ENCODE measurements at places on chromosomes 3 and 15. TPM values are rescaled to one million over a fixed set of nuclear protein-coding genes. Genes with fewer than 3 reads are reported as not detected.

Gene EXD1
- polyA plus RNA-seq: 0.17 TPM

DNA sequence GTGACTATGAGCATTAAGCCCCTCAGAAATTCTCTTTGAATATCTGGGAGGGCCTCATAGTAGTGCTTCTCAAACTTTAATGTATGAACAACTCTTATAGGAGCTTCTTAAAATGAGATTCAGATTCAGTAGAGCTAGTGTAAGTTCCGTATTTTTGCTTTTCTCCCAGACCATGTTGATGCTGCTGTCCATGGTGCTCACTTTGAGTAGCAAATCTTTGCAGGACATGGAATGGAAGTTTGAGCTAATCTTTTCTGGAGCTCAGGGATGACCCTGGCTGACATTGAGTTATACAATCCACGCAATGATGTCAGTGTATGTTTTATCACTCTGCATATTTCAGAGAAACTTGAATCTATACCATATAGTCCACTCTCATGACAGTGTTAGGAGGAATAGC, 134.2 kb downstream of the OTOL1 start:
- H3K27ac ChIP-seq: no peak overlapping the region
- DNase-seq: no peak
- H3K27me3 ChIP-seq: no peaks in the 10 kb centered on the region
- no peaks in the 10 kb centered on the region for H3K4me1 ChIP-seq
- no peak overlapping the region for H3K4me3 ChIP-seq

DNA sequence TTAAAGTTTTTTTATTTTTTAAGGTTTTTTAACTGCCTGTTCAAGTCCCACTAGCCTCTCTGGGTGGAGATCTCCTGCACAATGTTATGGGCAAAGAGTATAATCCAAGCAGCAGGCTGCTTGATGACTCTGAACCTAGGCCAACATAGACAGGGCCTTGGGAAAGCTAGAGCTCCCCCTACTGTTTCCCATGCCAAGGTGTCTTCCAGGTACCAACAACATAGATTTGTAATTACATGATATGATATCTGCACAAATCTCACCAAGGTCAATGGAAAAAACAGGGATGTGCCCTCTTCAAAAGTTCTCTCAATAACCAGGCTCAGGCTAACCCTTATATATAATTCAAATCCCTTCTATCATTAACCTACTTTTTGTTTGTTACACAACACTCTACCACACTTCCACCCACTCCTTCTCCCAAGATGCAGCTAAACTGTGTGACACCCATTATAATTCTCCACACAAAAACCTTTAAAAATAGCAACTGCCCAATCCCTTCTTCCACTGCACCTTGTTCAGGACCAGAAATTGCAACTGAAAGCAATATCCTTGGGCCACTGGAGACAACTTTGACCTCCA, 43.8 kb downstream of the RBM15B start:
- H3K36me3 ChIP-seq: peaks cover 6% of the 10 kb centered on the region
- no peak overlapping the region for H3K27ac ChIP-seq
- peaks cover 14% of the 10 kb centered on the region for H3K4me1 ChIP-seq
- no peaks in the 10 kb centered on the region for H3K27me3 ChIP-seq

Gene CPNE4
- 0.24 TPM for polyA plus RNA-seq

DNA sequence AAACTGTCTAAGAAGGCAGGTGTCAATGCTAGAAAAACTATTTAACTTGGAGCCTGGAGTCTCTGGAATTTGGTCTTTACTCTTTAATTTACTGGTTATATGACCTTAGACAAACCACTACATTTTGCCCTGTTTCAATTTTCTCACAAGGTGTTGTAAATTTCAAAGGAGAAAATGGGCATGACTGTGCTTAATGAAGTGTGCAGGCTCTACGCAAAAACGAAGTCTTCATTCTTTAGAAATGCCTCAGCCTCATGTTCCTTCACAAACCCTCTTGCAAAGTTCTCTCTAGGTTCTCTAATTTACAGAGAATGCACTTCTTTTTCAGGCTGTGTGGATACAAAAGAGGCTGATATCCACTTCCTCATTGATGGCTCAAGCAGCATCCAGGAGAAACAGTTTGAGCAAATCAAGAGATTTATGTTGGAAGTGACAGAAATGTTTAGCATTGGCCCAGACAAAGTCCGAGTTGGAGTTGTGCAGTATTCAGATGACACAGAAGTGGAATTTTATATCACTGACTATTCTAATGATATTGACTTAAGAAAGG, 39.1 kb downstream of the COL6A5 start:
- peaks cover 3% of the 10 kb centered on the region for H3K4me1 ChIP-seq
- DNase-seq: no peak
- no peak overlapping the region for H3K27ac ChIP-seq

DNA sequence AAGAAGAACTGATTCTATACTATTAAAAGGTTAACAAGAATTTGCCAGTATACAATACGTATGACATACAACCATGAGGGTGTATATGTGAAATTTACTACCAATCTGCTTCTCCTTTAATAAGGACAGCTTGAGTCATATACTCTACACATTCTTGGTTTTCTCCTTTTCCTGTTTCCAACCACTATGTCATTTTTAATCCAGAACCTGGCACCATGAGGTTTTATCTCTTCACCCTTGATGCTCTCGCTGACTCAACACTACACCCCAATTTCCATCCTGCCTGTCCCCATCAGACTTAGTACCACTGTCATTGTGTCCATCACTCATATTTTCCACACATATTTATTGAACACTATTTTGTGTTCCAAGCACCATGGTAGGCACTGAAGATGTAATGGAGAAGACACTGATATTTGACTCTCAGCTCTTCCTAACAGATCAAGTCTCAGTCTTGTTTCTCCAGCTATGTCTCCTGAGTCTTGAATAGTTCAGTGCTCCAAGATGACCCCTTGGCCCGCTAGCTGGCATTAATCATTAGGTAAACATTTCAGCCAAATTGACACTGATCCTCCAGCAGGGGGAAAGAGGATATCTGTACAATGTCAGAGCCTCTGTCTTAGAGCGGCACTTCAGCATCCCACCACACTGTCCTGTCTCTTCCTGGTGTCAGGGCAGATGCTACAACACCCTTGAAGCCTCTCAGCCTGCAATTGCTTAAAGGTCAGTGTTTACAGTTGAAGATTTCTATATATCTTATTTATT, 11.2 kb upstream of the COL8A1 start:
- no peak overlapping the region for H3K27ac ChIP-seq
- peaks cover 17% of the 10 kb centered on the region for H3K4me1 ChIP-seq
- H3K36me3 ChIP-seq: no peaks in the 10 kb centered on the region
- DNase-seq: no peak
- H3K27me3 ChIP-seq: no peaks in the 10 kb centered on the region
- no peak overlapping the region for H3K4me3 ChIP-seq

GRCh38 chr3:71168880-71169411, 414.6 kb downstream of the FOXP1 start:
- no peaks in the 10 kb centered on the region for H3K27me3 ChIP-seq
- no peak overlapping the region for H3K27ac ChIP-seq

Gene SPATA12
- polyA plus RNA-seq: 0.08 TPM

Gene OR5K2
- not detected for polyA plus RNA-seq

DNA sequence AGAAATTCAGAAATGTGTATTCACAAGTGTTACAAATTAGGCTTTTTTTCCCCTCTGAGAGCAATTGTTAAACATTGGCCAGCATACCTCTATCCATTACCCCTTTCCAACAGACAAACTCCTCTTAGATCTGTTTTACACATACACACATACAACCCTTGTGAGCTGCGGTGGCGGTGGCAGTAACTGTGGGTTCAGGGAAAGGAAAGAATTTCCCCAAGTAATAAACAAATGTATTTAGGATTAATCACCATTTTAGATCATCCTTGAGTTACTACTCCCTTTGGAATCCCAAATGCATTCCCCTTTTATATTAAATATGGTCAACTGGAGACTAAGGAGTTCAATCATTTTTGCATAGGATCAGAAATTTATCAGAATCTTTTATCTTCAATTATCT, 667.0 kb downstream of the FHIT start:
- no peak for DNase-seq
- H3K36me3 ChIP-seq: no peaks in the 10 kb centered on the region
- no peak overlapping the region for H3K27ac ChIP-seq
- no peaks in the 10 kb centered on the region for H3K27me3 ChIP-seq

Gene GNAT1
- not detected for polyA plus RNA-seq

Gene AEN
- polyA plus RNA-seq: 27.7 TPM

Gene IL20RB
- 192 TPM for polyA plus RNA-seq

DNA sequence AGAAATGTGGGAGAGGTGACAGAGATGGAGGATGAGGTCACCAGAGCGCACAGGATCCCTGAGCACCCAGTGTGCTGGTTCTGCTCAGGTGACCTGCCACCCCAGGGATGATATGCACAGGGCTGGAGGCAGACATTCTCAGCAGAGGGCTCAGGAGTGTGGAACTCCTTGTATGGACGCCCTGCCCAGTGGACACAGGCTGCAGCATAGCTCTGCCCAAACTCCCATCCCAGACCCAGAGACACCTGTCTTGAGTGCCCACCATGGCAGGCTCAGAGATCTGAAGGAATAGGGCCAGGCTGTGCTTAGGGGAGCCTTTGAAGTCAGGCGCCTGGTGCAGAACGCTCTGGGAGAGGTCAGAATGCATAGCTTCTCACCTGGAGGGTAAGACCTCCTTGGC, 47.3 kb downstream of the PPCDC start:
- peaks cover 21% of the 10 kb centered on the region for H3K4me1 ChIP-seq
- DNase-seq: no peak

DNA sequence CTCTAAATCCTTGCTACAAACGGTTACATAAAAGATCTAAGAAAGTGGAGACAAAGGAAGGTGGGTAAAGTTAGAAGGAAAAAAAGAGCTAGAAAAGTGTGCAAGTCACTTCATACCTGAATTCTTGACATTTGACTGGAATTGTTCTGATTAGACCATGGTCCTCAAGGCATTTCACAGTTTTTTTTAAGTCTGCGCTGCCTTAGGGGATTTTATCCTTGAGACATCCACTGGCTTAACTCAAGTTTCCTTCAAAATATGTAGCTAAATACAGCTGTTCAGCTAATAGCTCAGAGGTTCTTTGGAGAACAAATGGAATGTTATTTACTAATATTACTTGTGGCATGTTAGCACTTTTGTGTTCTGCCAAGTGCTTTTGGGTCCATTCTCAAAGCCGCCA, 236.9 kb downstream of the TP63 start:
- peaks cover 3% of the 10 kb centered on the region for H3K4me1 ChIP-seq
- H3K4me3 ChIP-seq: no peak overlapping the region
- H3K27me3 ChIP-seq: no peaks in the 10 kb centered on the region
- H3K36me3 ChIP-seq: peaks cover 44% of the 10 kb centered on the region
- no peak overlapping the region for H3K27ac ChIP-seq

DNA sequence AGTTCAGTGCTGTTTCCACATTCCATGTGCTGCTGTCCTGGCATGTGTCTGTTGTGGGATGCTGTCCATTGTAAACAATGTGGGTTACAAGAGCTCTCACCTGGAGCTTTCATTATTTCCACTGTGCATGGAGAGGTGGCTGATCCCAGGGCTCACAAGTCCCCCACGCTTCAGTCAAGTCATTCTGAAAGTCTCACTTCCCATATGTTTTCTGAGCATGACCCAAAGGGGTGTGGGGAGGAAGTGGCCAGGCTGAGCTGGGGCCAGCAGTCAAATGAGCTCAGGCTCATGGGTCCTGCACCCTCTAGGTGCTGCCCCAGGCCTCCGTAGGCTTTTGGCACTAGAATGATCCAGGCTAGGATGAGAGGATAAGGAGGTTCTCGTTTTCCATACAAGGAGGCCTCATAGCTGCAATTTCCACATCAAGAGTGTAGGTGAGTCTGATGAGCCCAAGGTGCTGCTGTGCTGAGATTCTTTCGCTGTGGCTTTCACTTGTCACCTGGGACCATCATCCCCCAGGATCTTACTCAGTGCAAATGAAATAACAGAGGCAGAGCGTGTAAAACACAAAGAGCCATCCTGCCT, 22.0 kb downstream of the STARD5 start:
- H3K27me3 ChIP-seq: no peaks in the 10 kb centered on the region
- H3K4me1 ChIP-seq: peaks cover 29% of the 10 kb centered on the region
- no peak overlapping the region for H3K27ac ChIP-seq
- DNase-seq: no peak
- H3K4me3 ChIP-seq: no peak overlapping the region
- peaks cover 1% of the 10 kb centered on the region for H3K36me3 ChIP-seq

GRCh38 chr3:187994221-187995042, 159.5 kb upstream of the LPP start:
- H3K4me1 ChIP-seq: peaks cover 9% of the 10 kb centered on the region
- no peaks in the 10 kb centered on the region for H3K36me3 ChIP-seq
- H3K27ac ChIP-seq: no peak overlapping the region
- DNase-seq: no peak
- H3K4me3 ChIP-seq: no peak overlapping the region

- no peak overlapping the region for H3K4me3 ChIP-seq
- no peak for DNase-seq
- H3K4me1 ChIP-seq: no peaks in the 10 kb centered on the region
- no peaks in the 10 kb centered on the region for H3K36me3 ChIP-seq
- no peaks in the 10 kb centered on the region for H3K27me3 ChIP-seq
- no peak overlapping the region for H3K27ac ChIP-seq
These were observed 62.9 kb upstream of the AGBL1 start for GRCh38 chr15:86016750-86017149.

- no peak overlapping the region for H3K4me3 ChIP-seq
- H3K36me3 ChIP-seq: peaks cover 5% of the 10 kb centered on the region
- no peak for DNase-seq
- H3K27ac ChIP-seq: peak overlapping the region; percentile 51
These were observed 1.8 kb downstream of the PXK start for GRCh38 chr3:58334506-58334884.

- H3K4me1 ChIP-seq: no peaks in the 10 kb centered on the region
- H3K4me3 ChIP-seq: no peak overlapping the region
- no peaks in the 10 kb centered on the region for H3K36me3 ChIP-seq
These were observed 43.2 kb downstream of the RARB start for GRCh38 chr3:25471081-25471768.

DNA sequence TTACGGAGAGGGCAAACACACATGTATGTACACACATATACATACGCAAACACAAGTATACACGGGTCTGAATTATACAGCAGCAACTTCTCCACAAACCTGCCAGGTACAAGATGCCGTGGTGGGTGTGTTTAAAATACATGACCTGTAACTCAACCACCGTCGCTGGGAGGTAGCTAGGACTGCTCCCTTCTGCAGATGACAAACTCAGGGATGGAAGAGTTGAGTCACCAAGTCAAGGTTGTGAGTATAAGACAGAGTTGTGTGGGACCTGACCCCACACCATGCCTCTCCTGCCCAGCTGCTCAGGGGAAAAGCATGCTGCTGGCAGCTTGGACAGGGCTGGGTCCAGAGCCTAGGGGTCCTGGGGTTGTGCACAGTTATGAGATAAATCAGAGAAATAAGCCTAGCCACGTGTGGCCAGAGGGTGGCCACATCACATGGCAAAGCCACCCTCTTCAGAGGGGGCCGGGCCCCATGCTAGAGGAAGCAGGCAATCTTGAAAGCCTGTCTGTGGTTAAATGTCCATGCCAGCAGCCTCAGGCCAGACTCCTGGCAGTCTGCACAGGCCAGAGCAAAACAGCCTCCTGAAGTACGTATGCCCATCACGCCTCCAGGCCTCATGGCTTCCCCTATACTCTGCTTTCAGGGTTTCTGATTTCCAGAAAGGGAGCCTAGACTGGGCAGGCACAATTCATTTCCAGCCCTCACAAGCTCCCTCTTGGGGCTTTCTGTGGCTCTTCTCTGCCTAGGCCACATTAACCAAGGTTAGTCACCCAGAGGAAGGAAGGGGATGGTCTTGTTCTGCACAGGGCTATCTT, 107.7 kb upstream of the RPL32 start:
- H3K27me3 ChIP-seq: no peaks in the 10 kb centered on the region
- H3K4me3 ChIP-seq: peak overlapping the region; percentile 21
- H3K4me1 ChIP-seq: peaks cover 43% of the 10 kb centered on the region
- no peaks in the 10 kb centered on the region for H3K36me3 ChIP-seq
- peak; percentile 69 for DNase-seq
